Astrocyte of the spinal cord (primary cell): ENCODE measurements at places on chromosomes 12 and 14.

GRCh38 chr12:38889297-38889815 lies 16.0 kb downstream of the CPNE8 start:
- DNase-seq = no peak

DNA sequence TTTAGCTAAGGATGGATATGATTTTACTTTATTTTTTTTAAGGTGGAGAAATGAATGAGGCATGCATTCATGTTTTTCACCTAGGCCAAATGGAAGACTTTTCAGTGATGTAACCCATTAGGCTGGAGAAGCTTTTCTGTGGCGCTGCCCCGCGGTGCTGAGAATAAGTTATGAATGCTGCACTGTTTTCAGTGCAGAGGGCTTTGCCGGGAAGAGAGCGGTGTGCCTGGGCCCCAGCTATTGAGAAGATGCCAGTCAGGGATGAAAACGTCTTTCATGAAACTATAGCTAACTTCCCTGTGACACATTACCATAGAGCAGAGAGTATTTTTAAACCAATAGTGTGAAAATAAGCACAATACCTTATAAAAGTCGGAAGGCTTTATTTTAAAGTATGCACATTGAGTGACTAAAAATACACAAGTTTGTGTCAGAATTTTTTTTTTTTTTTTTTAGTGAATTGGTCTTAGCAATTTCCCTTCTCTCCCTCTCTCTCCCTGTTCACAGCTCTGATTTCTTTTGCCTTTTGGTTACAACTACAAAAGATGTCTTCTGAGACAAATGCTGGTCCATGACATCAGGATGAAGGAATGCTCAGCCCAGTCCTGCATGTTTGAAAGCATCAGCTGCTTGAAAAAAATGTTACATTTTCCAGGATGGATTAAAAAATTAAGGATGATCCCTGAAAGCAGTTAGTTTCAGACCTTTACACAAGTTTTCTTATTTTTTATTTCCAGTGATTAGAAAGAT lies 48.3 kb downstream of the NPAS3 start:
- peak; percentile 73 for DNase-seq

- DNase-seq = no peak
These were observed 121.8 kb downstream of the SLC38A6 start for GRCh38 chr14:61102549-61103466.

GRCh38 chr12:50845021-50845647 lies 2.4 kb downstream of the TMPRSS12 start:
- DNase-seq = no peak

GRCh38 chr14:99156090-99156425 lies 115.9 kb downstream of the BCL11B start:
- no peak for DNase-seq

DNA sequence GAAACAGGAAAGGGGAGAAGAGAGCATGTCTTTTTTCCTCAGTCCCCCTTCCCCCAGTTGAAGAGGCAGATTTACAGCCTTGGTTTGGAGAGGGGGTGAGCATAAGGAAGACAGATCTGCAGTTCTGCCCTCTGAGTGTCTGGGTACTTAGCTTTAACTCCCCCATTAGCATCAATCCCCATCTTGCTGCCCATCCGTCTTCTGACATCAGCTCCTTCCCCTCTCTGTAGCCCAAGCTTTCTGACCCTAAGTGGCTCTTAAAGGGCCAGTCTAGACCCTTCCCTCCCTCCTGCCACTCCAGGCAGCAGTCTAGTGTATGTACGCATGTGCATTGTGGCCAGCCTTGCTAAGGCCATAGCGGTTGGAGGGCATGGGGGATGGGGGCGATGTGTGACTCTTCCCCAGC lies 7.3 kb downstream of the GPR84 start:
- no peak for DNase-seq

DNA sequence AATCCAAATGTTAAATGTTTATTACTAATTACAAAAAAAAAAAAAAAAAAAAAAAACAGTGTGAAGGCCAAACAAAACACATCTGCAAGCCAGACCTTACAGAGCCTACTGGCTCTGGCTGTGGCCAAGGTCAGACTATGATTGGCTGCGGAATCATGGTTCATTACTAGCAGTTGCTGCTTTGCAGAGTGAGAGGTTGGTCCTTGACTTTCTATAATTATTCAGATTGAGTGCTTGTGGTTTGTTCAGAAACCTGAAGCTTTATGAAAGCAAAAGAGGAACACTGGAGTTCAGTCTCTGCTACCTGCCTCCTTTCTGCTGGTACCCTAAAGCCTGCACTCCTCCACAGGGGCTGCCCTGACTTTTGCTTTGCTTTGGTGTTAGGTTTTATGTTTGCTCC lies 550.9 kb downstream of the BCL11B start:
- DNase-seq = no peak

DNA sequence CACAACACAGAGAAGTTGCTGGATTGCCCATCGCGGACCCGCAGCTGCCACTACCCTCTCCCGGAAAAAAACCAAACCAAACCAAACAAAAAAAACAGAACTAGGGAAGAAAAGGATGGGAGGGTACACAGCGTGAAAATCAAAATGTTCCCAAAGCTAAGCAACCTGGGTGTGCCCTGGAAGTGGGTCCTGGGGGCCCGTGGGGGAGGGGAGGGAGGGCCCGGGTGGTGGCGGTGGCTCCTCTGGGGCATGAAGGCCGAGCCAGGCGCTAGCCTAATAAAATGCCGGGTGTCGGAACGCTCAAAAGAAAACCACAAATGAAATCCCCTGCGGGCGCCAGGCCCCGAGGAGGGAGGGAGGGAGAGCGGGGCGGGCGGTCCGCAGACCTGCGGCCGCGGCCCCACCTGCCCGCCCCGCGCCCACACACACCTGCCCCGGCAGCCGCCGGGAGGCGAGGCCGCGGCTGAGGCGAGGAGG lies 787 bp downstream of the HECTD4 start:
- no peak for DNase-seq

DNA sequence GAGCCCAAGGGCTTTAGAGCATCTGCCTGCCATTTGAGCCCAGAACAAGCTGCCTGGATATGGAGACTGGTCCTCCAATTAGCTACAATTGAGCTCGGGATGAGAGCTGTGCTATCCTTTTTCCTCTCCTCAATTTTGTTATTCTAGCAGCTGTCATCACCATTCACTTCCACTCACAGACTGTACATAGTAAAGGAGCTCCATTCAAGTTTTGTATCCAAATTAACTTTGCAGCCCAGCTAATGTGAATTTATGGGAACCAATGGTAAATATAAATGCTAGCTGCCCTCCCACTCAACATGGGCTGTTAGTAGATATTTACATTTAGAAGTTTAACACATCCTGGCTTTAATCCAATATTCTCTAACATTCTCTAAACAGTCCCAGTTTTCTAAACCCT lies 44.6 kb downstream of the BMP4 start:
- no peak for DNase-seq

DNA sequence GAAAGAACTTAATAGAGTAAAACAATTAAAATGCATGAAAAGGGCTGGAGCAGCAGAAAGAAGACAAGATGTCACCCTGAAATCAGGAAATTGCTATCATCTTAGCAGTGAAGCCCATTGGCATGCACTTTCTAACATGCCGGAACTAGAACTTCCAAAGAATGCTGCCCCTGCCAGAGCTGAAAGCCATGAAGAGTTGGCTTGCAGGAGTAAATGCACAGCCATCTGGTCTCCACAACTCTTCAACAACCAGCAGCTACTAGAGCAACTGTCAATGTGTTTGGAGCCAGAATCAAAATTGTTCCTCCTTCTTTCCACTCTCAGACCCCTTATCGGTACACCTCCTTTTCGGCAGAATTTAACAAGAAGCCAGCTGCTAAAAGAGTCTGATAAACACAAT lies 414.1 kb downstream of the KCNH5 start:
- no peak for DNase-seq

DNA sequence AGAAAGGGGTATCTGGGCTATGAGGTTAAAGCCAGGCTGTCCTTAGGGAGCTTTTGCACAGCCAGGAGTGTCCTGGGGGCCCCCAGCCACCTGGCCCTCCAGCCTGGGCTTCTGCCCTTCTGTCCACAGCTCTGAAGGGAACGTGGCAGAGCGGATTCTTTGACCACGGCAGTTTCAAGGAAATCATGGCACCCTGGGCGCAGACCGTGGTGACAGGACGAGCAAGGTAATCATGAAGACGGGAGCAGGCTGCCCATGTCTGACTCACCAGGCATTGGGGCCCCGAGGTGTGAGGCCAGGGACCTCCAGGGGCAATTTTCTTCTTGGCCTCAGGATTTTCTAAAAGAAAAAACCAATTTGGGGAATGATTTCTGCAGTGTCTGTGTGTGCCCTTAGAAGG lies 53.1 kb downstream of the FOXN4 start:
- DNase-seq = no peak

GRCh38 chr12:81078469-81079196 lies 754 bp downstream of the ACSS3 start:
- DNase-seq = peak; percentile 66

DNA sequence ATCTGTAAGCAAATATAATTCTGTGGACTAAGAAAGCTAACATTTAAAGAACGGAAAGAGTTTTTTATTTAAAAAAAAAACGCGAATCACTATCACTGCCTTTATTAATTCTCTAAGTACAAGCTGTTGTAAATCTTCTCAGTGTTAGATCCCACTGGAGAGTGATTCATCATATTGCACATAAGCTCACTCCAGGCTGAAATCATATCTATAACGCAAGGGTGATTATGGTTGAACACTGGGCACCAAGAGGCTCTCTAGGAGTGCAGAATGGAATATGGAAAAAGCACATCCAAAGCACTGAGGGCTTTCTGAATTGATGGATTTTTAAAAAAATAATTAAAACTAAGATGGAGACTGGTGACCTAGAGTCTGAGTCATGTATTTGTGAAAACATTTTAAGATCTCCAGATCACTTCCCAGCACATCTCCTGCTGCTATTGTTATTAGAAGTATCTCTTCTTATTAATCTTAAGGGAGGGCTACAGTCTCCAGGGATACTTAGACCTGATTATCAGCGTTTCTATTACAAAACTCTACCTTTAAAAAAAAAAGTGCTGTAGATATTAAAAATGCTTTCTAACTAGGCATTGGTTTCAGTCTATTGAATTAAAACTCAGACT lies 1106.8 kb downstream of the AACS start:
- no peak for DNase-seq

DNA sequence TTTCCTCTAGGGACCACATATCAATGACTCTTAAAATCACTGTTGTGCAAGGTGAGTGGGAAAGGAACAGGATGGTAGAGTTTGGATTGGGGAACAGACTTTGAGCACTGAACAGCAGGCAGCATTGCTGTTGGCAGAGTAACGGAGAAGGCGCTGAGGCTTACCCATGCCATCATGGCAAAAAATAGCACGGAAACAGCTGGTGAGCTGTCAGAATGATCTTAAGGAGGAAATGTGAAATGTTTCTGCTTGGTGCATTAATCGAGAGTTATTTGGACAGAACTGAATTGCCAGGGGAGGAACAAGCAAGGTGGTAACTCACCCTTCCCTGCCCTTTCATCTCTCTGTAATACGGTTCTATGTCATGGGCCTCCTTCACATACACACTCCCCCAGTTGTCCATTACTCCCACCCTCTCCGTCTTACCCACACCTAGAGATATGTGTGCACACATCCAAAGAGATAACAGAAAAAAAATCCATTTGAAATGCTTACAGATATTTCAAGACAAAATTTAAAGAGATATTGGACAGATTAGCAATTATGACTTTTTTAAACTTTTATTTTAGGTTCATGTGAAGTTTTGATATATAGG lies 572.5 kb downstream of the DIO2 start:
- DNase-seq = no peak

- DNase-seq = no peak
These were observed 9.2 kb upstream of the NUAK1 start for GRCh38 chr12:106147956-106148355.

- DNase-seq = peak; percentile 81
These were observed 1.3 kb downstream of the AHSA1 start for GRCh38 chr14:77459072-77459723.

DNA sequence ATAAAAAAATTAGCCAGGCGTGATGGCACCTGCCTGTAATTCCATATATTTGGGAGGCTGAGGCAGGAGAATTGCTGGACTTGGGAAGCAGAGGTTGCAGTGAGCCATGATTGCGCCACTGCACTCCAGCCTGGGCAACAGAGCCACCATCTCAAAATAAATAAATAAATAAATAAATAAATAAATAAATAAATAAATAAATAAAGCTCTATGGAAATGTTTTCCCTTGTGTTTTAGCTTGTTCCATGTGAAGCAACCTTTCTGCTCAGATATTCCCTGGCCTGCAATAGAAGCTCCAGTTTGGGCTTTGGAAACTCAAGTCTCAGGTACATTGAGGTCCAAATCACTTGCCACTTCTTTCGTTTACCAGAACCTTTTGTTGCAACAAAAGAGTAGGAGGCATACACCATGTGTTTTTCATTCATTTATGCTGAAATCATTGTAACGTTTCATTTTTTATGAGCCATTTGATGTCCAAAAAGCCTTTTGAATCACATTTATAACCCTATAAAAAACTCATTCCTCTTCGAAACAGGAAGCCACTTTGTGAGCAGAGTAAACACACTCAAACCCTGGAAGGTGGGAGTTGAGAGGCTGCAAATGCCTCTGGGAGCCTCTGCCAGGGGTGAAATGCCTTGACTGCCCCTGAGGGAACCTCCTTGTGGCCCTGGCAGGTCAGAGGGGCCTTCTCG lies 376.6 kb upstream of the TBX3 start:
- no peak for DNase-seq

DNA sequence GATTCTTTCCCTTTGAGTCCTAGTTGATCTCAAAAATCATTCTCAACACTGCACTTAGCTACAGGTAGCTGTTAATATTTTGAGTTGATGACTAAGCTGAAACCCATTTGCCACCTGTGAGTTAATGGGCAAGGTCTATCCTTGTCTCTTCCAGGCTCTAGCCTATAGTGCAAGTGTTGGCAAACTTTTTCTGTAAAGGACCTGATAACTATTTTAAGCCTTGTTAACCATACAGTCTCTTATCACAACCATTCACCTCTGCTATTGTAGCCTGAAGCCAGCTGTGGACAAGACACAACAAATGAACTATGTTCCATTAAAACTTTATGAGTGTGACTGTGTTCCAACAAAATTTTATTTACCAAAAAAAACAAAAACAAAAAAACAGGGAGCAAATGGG lies 19.4 kb downstream of the RAP1B start:
- no peak for DNase-seq

GRCh38 chr14:67837011-67837624 lies 17.5 kb downstream of the RAD51B start:
- DNase-seq = peak; percentile 87

- DNase-seq = peak; percentile 95
These were observed 245.9 kb downstream of the ADAMTS20 start for GRCh38 chr12:43306066-43306465.

- DNase-seq = peak; percentile 74
These were observed at the start of gene PAX9 for GRCh38 chr14:36661506-36662257. TSS of gene PAX9 (plus strand) at chr14:36661860. CDS start at chr14:36662090, 230 bp downstream.
